ENCODE measurements at places on chromosomes 1 and 21.

DNA sequence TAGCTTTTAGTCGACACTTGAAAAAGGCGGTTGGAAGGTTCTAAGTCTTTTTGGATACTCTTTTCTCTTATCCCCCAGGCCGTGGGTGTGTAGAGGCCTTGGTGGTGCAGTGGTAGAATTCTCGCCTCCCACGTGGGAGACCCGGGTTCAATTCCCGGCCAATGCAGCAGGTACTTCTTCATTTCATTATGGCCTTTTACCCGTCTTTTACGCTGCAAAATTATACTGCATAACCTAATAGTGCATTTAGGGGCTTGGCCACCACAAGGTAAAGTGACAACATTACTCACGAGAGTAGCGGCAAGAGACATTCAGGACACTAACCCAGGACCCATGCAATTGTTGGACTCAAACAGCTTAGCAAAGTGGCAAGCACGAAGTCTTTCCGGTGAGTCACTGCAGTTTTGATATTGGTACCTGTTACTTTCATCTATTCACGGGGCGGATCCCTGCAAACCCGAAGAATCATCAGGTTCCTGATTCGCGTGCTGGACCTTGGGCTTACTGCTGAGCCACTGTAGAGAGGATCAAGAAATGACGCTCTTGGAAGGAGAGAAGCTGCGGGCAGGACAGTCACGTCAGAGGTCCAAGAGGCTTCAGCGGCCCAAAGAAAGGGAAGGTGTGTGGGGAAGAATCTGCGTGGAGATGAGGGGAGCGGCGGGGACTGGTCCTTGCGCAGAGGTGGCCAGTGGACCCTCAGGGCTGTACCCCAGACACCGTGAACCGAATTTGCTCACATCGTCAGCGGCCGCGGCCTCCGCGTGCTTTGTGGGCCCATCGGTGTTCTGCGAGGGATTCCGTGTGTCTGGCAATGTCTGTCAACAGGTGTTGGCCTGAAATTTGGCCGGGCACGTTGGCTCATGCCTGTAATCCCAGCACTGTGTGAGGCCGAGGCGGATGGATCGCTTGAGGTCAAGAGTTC, 12.9 kb upstream of the RNU1-4 start:
- DNase-seq, result peak; percentile 26

DNA sequence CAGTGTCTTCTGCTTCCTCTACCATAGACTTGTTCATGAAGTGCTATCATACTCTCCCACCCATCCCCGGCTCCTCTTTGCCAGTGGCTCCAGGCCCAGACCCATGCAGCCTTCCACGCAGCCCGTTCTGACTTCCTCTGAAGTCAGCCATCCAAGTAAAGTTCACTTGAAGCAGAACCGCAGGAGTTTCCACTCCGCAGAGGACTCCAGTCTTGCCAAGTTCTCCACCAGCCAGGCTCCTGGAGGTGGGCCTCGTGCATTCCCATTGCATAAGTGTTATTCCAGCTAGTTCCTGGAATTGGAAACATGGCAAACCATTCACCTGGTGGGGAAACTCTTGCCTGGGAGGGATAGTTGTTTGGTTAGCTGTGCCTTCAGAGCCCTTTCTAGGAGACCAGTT, 185.1 kb downstream of the PLPP3 start:
- DNase-seq, result no peak

DNA sequence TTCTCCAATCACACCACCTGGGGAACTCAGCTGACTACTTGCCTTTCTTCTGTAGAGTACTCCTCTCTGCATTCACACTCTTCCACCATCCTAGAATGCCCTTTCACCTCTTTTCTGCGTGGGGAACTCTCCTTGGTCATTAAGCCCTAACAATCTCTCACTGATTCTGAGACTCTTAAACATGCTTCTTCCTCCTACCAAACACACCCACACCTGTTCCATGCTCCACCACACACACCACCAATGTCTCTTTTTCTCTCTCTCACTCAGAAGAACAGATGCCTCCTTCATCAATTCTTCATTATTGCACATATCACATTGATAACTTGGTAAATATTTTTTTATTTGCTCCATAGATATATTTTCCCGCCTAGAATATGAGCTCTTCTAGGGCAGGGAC, 53.6 kb downstream of the WARS2 start:
- DNase-seq, result no peak

GRCh38 chr1:213969958-213970555, 17.7 kb upstream of the PROX1 start:
- no peak for DNase-seq

DNA sequence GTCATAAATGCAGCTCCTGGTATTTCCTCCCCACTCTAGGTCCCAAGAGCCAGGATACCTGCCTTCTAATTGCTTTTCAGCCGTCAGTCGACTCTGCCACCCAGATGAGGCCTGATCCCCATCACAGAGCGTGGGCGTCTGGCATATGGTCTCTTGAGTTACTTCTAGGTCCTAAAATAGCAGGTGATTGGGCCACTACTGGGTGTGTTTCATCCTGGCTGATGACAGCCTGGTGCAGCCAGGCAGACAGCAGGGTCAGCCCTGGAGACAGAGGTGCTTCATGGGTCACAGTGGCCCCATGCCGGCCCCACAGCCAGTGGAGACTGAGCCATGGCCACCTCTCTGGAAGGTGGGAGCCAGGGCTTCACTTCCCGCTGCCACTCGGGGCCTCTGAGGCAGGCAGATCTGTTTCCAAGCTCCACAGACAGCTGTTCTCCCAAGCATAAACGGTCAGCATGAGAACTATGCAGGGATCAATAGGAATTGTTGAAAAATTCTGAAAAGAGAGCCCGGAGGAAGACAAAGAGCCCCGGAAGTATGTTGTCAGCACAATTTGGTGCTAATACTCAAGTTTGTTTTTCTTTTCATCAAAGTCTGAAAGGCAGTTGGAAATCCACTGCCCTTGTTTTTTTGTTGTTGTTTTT, 83.0 kb downstream of the MAN1C1 start:
- DNase-seq, result no peak

DNA sequence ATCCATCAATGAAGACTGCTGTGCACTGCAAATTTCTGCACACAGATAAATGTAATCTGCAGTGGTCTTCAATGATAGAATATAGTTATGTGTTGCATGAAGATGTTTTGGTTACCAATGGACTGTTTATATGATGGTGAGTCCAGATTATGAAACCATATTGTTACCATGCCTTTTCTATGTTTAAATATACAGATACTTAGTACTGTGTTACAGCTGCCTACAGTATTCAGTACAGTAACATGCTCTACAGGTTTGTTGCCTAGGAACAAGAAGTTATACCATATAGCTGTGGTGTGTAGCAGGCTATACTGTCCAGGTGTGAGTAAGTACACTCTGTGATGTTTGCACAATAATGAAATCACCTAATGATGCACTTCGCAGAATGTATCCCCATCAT, 40.8 kb downstream of the SORT1 start:
- no peak for DNase-seq

DNA sequence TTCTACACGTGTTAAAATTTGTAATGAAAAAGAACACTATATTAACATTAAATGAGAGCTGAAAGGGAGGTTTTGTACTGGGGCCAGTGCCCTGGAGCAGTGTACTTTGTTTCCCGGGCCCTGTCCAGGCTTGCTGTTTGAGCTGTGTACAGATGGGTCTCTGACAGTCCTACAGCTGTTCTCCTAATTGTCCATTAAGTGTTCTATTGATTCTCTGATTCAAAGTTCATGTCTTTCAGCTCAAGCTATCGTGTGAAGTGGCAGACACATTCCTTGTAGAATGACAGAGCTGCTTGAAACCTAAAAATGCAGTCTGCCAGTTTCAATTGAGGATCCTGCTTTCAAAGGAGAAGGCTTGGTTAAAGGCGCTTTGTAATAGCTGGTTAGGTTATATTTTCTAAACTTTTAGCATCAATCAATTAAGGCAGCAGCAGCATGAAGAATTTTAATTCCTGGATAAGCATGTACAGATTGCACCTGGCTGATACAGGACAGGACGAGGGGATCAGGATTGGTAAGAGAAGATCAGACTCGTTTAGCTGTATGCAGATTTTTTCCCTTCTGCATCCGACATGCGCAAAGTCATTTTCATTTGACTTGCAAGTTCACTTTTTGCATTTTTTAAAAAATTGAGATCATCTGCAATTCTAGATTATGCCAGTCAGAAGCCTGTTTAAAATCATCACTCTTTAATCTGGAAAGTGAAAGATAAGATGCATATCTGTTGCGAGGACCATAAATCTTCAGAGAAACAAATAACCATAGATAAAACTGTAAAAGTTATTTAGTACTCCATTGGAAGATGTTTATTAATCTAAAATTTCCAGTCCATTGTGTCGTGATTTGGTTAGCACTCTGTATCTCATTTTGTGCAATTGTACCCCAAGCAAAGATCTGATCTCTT, 98.5 kb downstream of the ATG4C start:
- no peak for DNase-seq

DNA sequence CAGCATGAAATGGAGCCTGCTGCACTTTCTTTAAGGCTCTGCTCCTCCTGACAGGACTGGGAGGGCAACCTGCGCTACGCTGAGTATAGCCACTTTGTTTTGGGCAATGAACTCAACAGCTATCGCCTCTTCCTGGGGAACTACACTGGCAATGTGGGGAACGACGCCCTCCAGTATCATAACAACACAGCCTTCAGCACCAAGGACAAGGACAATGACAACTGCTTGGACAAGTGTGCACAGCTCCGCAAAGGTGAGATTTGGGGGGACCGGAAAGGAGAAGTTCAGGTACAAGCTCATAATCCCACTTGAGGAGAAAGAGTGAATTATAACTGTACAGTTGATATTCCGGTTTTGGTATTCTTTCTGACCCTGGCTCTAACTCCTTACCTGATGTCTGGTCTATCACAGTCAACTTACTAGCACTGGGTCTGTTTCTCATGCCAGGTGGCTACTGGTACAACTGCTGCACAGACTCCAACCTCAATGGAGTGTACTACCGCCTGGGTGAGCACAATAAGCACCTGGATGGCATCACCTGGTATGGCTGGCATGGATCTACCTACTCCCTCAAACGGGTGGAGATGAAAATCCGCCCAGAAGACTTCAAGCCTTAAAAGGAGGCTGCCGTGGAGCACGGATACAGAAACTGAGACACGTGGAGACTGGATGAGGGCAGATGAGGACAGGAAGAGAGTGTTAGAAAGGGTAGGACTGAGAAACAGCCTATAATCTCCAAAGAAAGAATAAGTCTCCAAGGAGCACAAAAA, 5.4 kb downstream of the ANGPTL7 start:
- DNase-seq, result no peak

GRCh38 chr1:25392841-25393240, 27.8 kb downstream of the RHCE start:
- no peak for DNase-seq

GRCh38 chr1:62222321-62222720, 27.7 kb downstream of the L1TD1 start:
- DNase-seq, result no peak

- no peak for DNase-seq
Observed at GRCh38 chr1:52028328-52028727, 5.3 kb downstream of the KTI12 start.

GRCh38 chr21:34558166-34558565, 46.2 kb upstream of the KCNE1 start:
- DNase-seq, result no peak

DNA sequence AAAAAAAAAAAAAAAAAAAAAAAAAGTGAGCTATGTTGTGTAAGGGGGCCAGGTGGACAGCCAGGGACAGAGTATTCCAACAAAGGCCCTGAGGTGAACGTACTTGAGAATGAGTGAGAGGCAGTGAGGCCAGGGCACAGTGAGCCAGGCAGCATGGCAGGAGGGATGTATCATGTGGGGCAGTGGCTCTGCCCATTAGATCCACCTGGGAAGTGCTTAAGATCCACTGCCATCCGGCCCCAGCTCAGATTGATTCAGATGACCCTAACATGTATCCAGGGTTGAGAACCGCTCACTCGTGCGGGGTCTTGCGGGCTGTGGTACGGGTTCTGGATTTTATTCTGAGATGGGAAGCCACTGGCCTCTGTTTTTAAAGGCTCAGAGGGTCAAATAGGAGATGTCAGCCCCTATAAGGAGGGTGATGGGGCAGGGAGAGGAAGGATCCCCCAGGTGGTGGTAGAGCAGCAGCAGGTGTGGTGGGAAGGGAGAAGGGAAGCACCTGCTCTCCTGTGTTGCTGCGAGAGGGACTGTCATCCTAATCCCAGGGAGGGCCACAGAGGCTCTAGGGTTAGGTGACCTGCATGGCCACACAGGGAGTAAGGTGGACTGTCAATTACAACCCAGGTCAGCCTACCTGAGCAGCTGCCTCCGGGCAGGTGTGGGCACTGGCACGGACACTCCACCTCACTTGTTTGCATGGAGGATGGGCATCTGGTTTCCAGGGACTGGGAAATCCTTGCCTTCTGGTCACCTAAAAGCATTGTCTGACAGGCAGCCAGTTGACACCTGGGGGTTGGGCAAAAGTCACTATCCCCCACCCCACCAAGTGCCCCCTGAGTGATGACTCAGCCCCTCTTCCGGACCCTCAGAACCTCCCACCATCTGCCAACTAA, 31.6 kb downstream of the CDK18 start:
- no peak for DNase-seq

GRCh38 chr21:39842741-39843459, 24.3 kb upstream of the PCP4 start:
- no peak for DNase-seq

DNA sequence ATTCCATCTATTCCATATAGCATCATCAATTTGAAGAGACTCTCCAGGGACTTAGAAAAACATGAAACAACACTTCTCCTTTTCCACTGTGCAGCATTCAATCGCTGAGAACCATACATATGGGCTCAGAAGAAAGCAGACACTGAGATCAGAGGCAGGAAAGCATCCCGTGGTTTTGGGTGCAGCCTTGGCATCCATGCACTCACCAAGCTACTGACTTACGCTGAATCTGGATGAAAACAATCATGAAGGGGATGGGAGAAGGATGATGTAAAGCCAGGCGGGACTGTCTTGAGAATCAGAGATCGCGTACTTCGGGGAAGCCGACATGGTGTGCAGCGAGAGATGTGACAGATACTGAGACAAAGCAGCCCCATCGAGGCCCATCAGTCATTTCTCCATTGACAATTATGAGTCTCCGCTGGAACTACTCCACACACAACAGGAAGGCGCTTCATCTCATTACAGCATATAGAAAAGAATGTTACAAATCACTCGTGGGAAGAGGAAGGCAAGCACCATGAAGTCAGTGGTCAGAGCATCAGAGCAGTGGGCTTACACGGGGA, 2.3 kb upstream of the TIAM1 start:
- DNase-seq, result no peak

DNA sequence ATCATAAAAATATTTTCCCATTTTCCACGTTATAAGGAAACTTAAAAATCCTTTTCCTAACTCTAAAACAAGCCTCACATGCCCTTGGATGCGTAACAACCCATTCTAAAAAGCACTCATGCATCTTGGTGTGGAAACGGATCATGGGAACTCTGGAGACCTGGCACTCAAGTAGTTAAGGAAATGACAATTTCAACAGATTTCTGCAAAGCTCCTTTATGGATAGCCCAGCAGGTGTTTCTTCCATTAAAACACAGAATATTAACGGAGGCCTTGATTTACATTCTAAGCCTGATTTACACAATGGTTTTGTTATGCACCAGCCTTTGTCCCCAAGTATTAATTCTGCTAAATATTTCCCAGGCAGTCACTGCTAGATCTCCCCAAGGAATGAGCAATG, 12.9 kb downstream of the PARS2 start:
- DNase-seq, result no peak

- no peak for DNase-seq
Observed at GRCh38 chr1:87464022-87464490, 135.4 kb downstream of the LMO4 start.
